ENCODE measurements at places on chromosomes 2 and 18.

- no peak for DNase-seq
Observed at GRCh38 chr18:13125191-13125590, 93.4 kb upstream of the LDLRAD4 start.

DNA sequence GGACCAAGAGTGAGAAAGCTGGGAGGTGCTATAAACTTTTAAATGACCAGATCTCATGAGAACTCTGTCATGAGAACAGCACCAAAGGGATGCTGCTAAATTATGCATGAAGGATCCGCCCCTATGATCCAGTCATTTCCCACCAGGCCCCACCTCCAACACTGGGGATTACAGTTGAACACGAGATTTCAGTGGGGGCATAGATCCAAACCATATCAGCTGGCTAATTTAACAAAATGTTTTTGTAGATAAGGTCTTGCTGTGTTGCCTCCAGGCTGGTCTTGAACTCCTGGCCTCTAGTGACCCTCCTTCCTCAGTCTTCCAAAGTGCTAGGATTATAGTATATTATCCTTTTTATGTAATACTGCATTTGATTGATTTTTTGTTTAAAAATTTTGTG lies 56.0 kb downstream of the NBEAL1 start:
- no peak for DNase-seq

- no peak for DNase-seq
Observed at GRCh38 chr18:75124551-75124950, 84.4 kb downstream of the PTGR3 start.

DNA sequence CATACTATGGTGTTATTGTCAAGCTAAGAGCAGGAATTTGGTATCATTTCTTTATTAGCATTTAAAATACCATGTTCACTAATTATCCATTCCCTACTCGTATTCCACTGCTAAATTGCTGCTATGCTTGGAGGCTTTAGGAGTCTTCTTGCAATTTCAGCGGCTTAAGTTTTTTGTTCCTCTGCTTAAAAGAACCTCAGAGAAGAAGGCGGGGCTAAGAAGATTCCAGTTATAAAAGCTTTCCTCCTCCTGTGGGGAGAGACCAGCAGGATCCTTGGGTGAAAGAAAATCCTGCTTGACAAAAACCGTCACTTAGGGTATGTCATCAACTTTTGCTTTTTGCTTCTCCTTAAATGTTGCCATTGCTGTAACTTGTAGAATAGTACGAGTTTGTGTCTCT lies at the start of gene TRPM8:
Gene TRPM8, plus strand, starts transcription at position 258 of the 400 bp plus-strand sequence. CDS start 9,165 bp downstream, outside the sequence.
- no peak for DNase-seq

DNA sequence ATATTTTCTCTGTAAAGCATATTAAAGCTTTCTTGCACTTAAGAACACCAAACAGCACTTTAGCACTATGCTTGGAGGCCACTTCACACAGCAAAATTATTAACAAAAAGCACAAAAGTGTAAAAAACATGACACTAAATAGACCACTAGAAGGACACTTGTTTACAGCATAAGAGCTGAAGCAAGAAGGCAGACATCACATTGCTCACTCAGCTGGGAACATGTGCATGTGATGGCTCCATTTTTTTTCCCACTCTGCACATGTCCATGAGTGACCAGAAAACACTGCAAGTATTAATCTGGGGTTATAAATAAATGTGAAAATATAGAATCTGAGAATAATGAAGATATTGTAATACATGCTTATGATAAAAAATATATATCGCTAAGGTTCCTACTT lies 103.1 kb upstream of the MAPRE2 start:
- DNase-seq = no peak

DNA sequence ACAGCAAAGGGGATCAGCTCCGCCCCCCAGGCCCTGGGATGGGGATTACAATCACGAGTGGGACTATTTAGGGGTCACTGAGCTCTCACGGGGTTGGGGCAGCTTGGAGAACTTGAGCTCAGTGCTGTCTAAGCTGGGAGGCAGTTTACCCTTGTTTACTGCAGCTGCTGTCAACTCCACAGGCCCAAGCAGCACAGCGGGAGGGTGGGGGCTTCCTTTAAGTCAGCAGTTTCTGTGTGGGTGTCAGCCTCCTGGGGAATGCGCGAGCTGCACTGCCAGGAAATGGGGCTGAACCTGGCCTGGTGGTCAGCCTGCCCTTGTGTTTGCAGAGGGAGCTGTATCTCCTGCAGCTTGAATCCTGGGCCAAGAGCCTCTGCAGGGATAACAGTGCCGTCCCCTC lies 29.8 kb downstream of the TOGARAM2 start:
- DNase-seq = no peak

GRCh38 chr2:20384953-20385352 lies 34.3 kb upstream of the PUM2 start:
- no peak for DNase-seq

GRCh38 chr2:159130302-159130701 lies 156.2 kb downstream of the WDSUB1 start:
- no peak for DNase-seq

DNA sequence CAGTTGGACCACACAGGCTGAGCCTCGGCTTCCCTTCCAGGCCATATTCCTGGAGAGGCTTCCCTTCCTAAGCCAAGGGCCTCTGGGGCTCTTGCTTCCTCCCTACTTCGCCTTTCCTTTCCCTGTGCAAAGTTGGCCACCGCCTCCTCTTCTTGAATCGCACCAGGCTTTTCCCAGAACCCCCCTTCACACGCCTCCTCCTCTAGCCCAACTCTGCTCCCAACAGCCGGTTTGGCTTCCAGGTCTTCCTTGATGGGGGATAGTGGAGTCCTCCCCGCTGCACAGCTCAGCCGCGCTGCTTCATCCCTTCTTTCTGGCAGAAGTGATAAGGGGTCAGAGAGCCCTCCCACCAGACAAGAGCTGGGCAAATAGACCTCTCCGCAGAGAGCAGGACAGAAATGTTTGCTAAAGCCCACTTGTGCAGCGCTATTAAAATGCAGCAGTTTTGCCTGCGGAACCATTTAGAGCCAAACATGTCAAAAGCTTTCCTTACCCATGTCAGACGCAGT lies 56.4 kb downstream of the SNORC start:
- no peak for DNase-seq

DNA sequence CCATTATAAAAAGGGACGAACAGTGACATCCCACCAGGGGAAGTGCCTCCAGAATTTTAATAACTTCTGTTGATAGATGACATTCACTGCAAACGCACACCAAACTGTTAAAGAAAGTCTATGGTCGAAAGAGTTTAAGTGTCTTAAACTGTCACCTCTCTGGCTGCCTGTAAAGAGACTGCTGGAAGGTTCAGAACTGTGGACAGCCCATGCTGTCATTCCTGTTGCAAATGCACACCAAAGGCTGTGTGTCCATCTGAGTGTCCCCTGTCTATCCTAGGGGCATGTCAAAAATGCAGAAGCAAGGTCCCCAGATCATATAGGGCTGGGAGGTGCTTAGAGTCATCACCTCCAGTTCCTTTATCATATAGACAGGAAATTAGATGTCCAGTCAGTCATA lies 171.8 kb downstream of the CYRIA start:
- no peak for DNase-seq

DNA sequence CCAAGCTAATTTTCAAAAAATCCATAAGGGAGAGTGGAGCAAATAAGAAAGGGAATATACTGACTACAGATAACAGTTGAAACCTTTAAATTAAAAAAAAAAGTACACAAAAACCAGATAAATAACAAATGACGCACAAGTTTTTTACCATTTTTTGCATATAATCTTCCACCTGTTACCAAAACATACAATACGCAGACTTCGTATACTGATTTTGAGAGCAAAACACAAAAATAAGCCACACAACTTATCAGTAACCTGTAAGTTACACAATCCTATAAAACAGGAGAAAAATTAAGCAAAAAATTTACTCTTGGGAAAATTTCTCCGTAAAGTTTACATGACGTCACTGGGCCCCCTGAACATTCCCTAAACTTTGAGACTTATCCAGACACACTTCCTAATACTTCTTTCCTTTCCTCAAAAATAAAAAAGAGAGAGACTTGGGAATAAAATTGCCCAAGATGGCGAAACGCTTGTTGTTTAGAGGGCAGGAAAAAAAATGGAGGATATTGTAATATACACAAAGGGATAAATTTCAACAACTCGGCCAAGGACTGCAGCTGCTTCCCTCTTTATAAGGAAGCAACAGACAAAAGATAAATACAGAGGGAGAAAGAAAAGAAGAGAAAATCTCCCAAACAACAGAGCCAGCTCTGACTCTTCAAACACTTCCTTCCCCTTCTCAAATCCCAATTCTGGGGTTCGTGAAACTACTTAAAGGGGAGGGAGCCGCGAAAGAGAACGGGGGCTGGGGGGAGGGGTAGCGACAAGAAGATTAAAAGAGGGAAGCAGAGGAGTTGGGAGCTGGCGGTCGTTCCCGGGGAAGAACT lies 1.6 kb downstream of the BAZ2B start:
- DNase-seq = peak; percentile 50

GRCh38 chr18:79680100-79680879 lies 687 bp downstream of the CTDP1 start:
- no peak for DNase-seq

GRCh38 chr2:109195193-109196045 lies 66.4 kb downstream of the SH3RF3 start:
- DNase-seq = no peak

GRCh38 chr2:232981356-232981755 lies 31.7 kb downstream of the NGEF start:
- no peak for DNase-seq

DNA sequence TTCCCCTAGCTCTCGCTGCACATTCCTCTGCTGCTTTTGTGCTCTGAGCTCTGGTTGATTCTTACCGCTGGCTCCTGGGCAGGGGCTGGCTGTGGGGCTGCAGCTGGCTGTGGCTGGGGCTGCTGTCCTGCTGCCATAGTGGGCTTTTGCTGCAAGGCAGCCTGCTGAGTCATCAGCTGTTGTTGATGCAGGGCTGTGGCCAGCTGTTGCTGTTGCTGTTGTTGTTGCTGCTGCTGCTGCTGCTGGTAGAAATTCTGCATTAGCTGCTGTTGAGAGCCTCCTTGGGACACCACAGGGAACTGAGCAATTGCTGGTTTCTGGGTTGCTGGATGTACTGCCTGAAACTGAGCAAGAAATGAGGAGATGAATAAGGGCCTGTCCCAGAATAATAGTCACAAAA lies 77.2 kb upstream of the NFU1 start:
- DNase-seq = peak; percentile 11

DNA sequence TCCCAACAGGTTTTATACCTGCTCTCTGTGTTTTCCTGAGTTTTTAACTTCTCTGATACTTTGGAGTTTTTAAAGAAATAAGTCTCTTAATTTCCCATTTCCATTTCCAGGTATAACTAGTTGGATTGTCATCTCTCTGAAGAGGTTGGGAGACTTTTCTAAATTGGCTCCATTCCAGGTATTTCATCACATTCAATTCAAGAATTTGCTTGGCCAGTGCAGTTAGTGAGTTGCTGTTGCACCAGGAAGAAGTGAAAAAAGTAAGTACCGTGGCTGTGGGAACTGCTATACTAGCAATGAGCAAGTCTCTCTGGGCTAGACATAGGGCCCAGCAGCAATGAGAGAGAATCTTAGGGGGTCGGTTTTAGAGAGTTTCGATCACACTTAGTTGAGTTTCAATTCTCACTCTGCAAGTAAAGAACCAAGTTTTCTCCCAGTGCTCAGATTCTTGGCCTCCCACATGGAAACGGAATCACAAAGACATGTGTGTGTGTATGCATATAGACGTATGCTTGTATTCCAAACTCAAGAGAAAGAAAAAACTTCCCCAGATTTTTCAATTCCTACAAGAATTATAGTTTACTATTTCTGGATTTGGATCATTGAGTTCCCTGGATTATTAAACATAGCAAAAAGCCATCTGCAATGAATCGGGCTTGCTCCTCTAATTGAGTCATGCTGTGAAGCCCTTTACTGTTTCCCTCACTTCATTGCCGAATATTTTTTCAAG lies 894.4 kb downstream of the BCL11A start:
- DNase-seq = no peak

GRCh38 chr2:165237056-165237455 lies 2.2 kb upstream of the SCN2A start:
- no peak for DNase-seq

DNA sequence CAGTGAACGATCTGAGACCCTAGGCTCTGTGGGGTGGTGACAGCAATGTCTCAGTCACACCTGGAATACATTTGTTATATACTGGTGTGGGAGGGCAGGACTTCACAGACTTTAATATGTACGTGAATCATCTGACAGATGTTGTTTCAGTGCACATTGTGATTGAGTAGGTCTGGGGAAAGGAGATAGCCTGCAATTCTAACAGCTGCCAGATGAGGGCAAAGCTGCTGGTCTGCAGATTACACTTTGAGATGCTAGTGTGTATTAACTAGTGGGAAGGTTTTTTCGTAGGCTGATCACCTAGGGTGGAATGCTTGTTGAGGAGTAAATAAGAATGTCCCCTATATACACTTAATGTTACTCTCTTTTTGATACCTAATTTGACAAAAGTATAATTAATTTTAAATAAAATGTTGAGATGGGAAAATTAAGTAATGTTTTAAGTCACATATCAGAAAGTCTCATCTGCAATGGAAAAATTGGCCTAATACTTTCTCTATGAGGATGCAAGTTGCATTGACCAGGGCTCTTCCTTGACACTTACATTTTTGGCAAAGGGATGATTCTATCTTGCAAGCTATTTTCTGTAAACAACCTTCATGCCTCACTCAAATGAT lies 496.9 kb upstream of the HNMT start:
- DNase-seq = no peak

GRCh38 chr2:130334026-130334425 lies 8.7 kb upstream of the IMP4 start:
- DNase-seq = no peak

DNA sequence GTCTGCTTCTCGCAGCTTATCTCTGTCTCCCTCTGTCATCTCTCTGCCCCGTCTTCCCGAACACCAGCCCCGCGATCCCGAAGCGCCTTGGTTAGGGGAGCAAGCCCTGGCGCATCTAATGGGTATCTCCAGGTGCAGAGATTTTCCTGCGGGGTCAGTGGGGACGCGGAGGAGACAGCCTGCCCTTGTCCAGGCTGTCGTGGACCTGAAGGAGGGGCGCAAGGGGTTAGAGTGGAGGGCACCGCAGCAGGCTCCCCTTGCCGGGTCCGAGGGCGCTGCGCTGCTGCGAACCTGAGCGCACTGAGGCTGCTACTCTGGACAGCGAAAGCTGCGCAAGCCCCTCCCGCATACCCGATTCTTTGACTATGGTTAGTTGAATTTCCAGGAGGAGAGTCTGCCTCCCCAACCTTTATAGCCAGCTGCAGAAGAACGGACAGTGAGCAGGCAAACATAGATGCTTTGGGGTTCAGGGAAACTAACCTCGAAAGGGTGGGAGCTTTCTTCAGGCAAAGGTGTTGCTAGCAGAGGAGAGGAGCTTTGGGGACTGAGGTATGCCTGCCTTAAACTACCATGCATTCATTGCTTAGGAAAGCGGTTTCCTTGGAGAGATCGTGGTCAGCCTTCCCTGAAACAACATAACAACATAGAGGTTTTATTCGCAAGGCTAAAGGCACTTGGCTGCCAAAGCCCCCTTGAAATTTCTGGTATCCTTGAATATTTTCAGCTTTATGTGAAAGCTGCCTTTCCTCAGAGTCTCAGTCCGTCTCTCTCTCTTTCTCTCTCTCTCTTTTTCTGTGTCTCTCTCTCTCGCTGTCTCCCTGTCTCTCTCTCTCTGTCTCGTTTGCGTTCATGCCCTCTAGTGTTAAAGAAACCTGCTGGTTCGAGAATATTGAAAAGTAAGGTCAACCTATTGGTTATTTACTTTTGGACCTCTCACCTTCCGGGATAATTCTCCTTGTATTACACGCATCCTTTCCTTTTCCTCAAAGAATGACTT lies 1.6 kb downstream of the GALNT13 start:
- DNase-seq = no peak

GRCh38 chr18:42290318-42291307 lies 335.6 kb downstream of the PIK3C3 start:
- no peak for DNase-seq

GRCh38 chr2:145029081-145029480 lies 509.2 kb upstream of the ZEB2 start:
- no peak for DNase-seq

GRCh38 chr18:55233857-55234256 lies 274.6 kb upstream of the CCDC68 start:
- no peak for DNase-seq
